ENCODE measurements at places on chromosomes 7 and 10.

DNA sequence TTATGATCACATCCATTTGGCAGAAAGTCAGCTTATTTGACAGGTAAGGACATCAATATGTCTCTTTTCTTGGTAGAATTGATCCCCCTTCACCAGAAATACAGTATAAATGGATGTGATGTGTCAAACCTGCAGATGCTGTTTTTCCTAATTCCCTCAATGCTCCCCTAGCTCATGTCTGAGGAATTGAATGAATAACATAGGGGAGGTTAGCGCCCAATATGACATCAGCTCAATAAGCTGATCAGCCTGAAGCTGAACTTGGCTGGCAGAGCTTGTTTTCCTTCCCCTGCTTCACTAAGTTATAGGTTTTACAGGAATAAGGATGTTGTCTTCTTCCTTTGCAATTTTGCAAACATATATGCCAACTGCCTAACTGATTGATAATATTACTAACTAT, 132.5 kb downstream of the REEP3 start:
- DNase-seq, result no peak

DNA sequence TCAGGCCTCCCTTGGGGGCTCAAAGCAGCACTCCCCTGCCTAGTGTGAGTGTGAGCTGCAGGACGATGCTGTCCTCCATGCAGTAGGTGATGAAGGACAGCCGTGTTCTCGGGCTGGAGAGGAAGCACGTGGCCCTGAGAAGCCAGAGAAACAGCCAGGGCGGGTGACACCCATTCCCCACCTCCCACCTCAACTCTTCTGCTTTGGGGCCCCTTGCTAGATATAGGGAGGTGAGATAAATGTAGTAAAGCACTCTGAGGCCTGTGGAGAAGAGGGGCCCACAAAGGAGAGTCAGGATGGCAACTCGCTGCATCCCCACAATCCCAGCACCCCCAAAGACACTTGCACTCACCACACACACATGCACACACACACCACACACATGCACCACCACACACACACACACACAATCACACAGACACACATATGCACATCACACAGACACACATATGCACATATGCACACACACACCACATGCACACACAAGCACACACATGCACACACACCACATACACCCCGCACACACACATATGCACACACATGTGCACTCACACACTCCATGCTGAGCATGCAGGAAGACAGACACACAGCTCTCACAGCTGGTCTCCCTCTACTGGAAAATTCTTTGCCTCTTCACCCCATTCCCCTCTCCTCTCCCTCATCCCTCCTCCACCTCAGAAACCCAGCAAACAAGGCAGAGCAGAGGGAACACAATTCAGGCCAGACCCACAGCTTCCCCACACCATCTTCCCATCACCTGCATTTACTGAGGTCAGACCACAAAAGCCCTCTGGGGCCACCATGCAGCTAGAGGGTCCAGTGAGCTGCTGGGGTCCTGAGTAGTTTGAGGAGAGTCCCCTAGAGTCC, 30.5 kb downstream of the ANXA8 start:
- DNase-seq, result no peak

GRCh38 chr7:112010994-112011393, 195.2 kb downstream of the DOCK4 start:
- no peak for DNase-seq

DNA sequence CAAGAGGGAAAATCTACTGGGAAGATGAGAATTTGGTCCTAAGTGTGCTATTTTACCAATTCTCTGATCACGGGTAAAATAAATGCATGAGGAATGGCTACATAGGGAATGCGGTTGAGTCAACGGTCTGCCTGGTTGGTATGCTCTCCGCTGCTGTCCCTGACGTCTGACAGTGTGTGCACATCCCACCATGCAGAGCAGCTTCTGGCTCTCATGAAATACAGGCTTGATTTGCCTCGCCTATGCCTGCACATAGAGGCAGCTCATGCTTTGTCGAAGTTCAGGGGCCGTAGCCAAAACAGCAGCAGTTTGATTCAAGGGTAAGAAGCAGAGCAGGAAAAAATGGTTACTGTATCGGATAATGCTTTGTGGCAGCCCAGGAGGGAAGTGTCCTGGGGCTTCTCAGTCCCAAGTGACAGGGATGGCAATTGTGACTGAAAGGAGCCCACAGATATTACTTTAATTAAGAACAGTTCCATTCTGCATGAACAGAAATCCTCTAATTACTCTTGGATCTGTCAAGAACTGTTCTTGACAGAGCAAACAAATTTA, 268.4 kb upstream of the SLC26A5 start:
- no peak for DNase-seq

- no peak for DNase-seq
These were observed 6.9 kb downstream of the RET start for GRCh38 chr10:43083764-43084163.

GRCh38 chr10:72483471-72483870, 128.8 kb upstream of the DNAJB12 start:
- no peak for DNase-seq

DNA sequence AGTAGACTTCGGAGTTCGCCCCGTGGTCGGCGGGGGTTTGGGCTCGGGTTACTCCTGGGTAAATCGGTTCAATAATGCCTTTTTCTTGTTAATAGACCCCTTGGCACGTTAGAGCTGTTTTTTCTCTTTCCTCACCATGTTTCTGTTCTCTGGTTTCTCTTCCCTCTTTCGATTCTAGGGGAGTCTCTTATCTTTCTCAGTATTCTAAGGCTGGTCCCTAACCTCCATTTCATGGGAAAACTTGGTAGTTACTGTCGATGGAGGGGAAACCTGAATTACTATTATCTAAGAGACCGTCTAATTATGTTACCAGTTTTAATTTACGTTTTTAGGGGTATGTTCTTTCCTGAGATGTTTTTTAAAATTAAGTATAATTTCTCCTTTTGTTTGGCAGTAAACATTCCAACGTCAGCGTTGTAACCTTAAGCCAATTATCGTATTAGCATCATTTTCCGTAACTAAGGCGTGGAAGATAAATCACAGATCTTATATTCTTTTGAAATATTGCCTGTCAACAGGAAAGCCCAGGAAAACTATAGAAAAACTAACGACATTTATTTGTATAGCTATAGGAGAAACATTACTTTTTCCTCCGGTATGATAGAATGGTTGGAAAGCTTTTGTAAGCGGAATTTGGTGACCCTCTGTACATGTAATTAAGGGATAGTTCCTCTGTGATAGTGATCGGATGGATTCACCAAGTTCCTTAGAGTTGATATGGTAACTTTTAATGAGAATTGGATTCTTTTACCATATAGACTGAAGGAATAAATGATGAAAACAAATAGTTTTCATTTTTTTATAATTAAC, 847 bp downstream of the BTAF1 start:
- no peak for DNase-seq

DNA sequence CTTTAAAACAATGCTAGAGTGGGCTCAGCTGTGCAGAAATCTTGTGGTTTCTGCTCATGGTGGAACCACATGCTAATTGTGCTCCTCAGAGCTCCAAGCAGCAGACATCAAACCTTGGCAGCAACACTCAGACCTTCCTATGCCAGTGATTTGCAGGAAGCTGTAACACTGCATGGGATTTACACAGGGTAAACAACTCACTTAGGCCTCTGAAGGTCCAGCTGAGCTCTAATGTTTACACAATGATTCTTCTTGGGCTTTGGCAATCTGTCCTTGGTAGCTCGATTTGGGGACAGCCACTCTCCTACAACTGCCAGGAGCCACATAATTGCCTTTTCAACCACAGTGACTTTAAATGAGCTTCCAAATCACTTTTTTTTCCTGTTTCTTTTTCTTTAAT, 97.7 kb upstream of the PDLIM1 start:
- no peak for DNase-seq
